ENCODE measurements at places on chromosomes 2 and 18. TPM values are rescaled to one million over a fixed set of nuclear protein-coding genes. Genes with fewer than 3 reads are reported as not detected.

DNA sequence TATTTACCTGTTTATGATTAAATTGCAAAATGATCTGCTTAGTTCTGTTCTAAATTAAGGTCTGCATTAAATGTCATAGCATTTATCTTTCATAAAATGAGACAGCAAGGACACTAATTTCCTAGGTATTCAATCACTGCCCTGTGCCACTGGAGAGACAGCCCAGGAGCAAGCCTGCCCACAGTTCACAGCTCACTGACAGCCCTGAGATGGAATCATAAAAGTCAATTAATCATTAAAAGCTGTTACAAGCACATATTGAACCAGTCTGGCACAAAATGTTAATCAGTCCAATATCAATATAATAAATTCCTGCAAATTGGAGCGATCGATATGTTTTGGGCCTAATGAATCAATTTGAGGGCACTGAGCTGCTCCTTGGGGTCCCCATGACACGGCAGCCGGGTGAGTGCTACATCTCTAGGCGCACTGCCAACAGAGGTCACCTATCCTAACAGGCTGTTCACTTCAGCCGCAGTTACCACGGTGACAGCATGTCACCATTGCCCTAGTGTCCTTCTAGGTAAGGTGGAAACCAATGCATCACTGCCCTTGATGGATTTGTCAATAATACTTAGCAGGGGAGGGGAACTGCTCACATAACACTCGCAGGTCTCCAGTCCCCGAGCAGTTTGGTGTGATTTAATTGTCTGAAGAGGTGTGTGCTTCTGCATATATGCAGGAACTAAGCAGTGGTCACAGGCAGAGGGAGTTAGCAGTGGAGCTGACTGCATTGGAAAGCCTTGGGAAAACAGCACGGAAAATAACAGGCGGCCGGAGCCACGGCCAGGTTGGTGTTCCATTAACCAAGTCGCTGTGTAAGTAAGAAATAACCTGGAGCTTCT is 47.3 kb downstream of the POU3F3 start:
- DNase-seq: no peak

DNA sequence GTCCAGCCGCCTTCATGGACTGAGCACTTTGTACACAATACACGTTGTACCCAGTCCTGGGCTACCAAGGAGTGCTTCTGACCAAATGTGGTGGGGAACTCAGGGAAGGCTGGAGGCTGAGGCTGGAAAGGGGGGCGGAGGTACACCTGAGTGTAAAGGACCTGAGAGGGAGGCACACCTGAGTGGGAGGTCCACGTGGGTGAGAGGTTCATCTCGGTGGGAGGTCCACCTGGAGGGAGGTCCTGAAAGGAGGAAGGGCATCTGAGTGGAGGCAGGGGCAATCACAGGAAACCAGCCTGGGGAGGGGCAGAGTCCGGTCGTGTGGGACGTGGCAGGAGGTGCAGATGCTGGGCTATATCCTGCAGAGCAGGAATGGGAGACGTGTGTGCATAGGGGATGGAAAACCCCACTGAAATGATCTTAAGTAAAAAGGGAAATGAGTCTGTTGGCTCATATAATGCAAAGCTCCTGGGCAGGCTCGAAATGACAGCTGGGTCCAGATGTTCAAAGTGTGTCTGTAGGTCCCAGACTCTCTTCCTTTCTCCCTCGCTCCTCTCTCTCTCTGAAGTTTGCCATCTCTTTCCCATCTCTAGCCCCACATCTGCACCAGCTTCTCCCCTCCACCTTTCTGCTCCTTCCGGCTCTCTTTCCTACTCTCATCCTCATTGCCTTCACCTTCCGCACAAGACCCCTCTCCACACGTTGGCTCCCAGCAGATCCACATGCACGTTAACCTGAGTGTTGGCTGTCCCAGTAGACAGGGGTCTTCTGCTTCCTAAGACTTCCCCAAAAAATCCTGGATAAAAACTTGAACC is 137.7 kb downstream of the PXDN start:
- DNase-seq: no peak

PLCL1 gene
- total RNA-seq: not detected

RAPGEF4 gene
- total RNA-seq: not detected

ABCG5 gene
- total RNA-seq: not detected

Data from G401 (cell line).